Tongue (tissue), 3 donors: ENCODE measurements at places on chromosomes 13 and 19. TPM values are rescaled to one million over a fixed set of nuclear protein-coding genes. Genes with fewer than 3 reads are reported as not detected.

The HPN gene
- total RNA-seq, result not detected

The RXFP2 gene
- total RNA-seq, result not detected

The ECSIT gene
- 56.6 TPM for total RNA-seq

The AP1M2 gene
- total RNA-seq, result 13.8 TPM

The IRF2BP1 gene
- 29.0 TPM for total RNA-seq

The PPP6R1 gene
- total RNA-seq, result 33.4 TPM

The GNG14 gene
- not detected for total RNA-seq

The XPO4 gene
- total RNA-seq, result 31.2 TPM

The CNMD gene
- 0.51 TPM for total RNA-seq

The MBD3L3 gene
- not detected for total RNA-seq

The ERF gene
- 31.1 TPM for total RNA-seq

The APLP1 gene
- 6.3 TPM for total RNA-seq

The ATP8A2 gene
- 1.8 TPM for total RNA-seq

The ZNF160 gene
- total RNA-seq, result 57.2 TPM

The PRDX2 gene
- 304 TPM for total RNA-seq

The IL17D gene
- total RNA-seq, result 8.8 TPM

The IGFL1 gene
- total RNA-seq, result not detected

The CPB2 gene
- total RNA-seq, result not detected

The PAK4 gene
- total RNA-seq, result 10.3 TPM

The FREM2 gene
- total RNA-seq, result 25.3 TPM

The PTOV1 gene
- total RNA-seq, result 78.4 TPM

The HIPK4 gene
- total RNA-seq, result not detected

The UGGT2 gene
- 64.8 TPM for total RNA-seq

The ANO8 gene
- total RNA-seq, result 8.5 TPM

The DPF1 gene
- 0.92 TPM for total RNA-seq

The F10 gene
- total RNA-seq, result 21.4 TPM

The ZNF527 gene
- total RNA-seq, result 11.6 TPM

The SIGLEC5 gene
- total RNA-seq, result not detected

The KLK14 gene
- total RNA-seq, result 0.72 TPM

The MCEMP1 gene
- total RNA-seq, result not detected

The GRIN2D gene
- total RNA-seq, result 0.41 TPM

The CLEC11A gene
- 23.1 TPM for total RNA-seq

The KCTD12 gene
- total RNA-seq, result 178 TPM

The APOC4 gene
- total RNA-seq, result not detected

The ACP5 gene
- 2.5 TPM for total RNA-seq

The ZFR2 gene
- total RNA-seq, result not detected

The MATK gene
- total RNA-seq, result 2.6 TPM

The TRIM13 gene
- 31.5 TPM for total RNA-seq

The POU2F2 gene
- 2.1 TPM for total RNA-seq

The SNAPC2 gene
- total RNA-seq, result 8.2 TPM

The TBXA2R gene
- 2.4 TPM for total RNA-seq

The RPS28 gene
- 383 TPM for total RNA-seq

The VSTM2B gene
- total RNA-seq, result not detected

The ICAM5 gene
- not detected for total RNA-seq

The NKPD1 gene
- total RNA-seq, result 1.2 TPM

The MISP3 gene
- total RNA-seq, result 1.5 TPM
